Activated T-helper 1 cell treated with anti-CD3 and anti-CD28 coated beads, Interleukin-2, amount 50 U/mL, for 16 hours (primary cell): ENCODE measurements at places on chromosomes 2 and 18.

DNA sequence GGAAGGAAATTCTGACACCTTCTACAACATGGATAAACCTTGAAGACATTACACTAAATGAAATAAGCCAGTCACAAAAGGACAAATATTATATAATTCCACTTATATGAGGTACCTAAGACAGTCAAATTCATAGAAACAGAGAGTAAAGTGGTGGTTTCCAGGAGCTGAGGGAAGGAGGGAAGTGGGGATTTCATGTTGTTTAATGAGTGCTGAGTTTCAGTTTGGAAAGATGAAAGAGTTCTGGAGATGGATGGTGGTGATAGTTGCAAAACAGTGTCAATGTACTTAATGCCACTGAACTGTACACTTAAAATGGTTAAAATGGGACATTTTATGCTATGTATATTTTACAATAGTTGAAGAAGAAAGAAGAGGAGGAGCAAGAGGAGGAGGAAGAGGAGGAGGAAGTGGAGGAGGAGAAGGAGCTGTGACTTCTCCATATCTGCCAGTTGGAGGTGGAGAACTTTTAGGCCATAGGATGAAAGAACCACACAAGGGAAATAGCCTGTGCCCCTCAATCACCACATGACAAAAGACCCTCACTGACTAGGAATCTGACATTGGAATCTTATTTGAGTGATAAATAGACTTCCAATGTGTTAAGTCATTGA, 55.3 kb upstream of the LGALSL start:
- DNase-seq = no peak

GRCh38 chr18:58280191-58280590, 236.2 kb downstream of the NEDD4L start:
- no peak for DNase-seq

DNA sequence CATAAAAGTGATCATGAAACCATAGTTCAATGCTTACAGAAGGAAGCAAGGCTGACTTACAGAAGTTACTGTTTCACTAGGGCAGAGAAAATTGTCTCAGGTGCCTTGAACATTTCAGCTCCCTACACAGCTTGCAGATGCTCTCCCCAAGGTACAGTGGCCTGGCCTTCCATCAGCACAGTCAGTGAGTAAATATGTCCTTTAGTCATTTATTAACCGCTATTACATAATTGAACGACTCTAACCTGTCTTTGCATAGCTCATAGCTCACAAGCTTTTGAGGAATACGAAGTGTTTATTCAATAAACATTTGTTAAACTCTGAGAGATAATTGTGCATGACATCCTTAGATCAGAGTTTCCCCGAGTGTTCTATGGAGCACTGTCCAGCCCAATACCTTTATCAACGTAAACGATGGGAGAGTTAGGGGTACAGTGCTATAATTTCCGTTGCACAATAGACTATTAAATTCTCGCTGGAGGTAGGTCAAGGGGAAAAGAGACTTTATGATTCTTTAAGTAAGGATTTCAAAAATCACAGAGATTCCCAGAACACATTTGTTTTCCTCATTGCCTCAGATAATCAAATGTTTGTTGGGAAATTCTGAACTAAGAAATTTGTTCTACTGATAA, 677.8 kb downstream of the TSN start:
- DNase-seq = no peak

GRCh38 chr18:73791081-73791480, 356.6 kb downstream of the FBXO15 start:
- DNase-seq = no peak

GRCh38 chr2:237062585-237062984, 23.1 kb upstream of the COPS8 start:
- DNase-seq = no peak

GRCh38 chr2:6827566-6828298, 38.0 kb downstream of the CMPK2 start:
- DNase-seq = no peak

DNA sequence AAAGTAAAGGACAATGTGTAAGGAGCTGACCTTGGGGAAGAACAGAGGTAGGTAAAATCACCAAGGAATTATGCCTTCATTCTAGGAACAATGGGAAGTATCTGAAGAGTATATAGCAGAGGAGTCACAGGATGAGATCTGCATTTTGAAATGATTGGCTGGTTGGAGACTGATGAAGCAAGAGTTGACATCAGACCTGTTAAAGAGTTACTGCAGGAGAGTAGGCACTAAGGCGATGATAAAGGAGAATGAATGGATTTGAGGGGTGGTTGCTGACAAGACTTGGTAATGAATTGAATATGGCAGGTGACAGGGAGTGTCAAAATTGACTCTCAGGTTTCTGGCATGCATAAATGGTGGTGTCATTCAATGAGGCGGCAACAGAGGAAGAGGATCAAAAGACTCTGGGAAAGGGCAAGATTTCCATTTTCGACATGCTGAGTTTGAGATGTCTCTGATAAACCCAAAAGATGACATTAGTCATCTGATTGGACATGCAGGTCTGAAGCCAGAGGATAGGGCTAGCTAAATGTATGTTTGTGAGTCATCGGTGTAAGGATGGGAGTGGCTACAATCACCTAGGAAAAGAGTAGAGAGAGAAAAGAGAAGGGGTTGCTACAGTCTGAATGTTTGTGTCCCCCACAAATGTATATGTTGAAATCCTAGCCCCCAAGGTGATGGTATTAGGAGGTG, 236.5 kb downstream of the DYM start:
- no peak for DNase-seq

DNA sequence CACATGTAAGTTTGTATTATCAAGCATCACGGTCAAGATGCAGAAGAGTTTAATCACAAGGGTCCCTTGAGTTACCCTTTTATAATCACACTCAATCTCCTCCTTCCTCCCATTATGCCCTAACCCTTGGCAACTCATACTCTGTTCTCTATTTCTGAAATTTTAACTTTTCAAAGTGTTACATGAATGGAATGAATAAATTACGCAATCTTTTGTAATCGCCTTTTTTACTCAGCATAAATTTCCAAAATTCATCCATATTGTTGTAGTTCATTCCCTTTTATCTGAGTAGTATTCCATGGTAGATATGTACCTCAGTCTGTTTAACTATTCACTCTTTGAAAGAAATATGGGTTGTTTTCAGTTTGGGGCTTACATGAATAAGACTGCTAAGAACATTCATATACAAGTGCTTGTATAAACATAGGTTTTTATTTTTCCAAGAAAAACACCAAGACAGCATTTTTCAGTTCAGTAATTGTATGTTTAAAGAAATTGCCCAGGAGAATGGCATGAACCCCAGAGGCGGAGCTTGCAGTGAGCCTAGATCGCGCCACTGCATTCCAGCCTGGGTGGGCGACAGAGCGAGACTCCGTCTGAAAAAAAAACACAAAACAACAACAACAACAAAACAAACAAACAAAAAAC, 430.9 kb upstream of the KCNH7 start:
- no peak for DNase-seq

DNA sequence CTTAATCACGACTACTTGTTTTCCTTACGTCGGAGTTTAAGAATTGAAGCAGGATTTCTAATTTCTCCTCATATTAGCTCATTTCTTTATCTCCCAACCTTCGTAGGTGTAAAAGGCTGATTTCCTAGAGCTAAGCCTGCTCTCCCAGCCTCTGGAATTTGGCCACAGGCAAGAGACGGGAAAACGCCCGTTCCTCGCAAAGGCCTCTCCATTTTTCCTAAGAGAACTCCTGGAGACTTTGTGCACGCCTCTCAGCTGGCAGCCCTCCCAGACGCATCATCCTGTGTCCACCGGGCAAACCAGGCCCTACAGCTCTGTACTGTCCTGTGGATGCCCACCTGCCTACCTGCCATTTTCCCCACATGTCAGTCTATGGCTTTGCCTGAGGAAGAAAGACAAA, 106.3 kb downstream of the FTCDNL1 start:
- DNase-seq = no peak

DNA sequence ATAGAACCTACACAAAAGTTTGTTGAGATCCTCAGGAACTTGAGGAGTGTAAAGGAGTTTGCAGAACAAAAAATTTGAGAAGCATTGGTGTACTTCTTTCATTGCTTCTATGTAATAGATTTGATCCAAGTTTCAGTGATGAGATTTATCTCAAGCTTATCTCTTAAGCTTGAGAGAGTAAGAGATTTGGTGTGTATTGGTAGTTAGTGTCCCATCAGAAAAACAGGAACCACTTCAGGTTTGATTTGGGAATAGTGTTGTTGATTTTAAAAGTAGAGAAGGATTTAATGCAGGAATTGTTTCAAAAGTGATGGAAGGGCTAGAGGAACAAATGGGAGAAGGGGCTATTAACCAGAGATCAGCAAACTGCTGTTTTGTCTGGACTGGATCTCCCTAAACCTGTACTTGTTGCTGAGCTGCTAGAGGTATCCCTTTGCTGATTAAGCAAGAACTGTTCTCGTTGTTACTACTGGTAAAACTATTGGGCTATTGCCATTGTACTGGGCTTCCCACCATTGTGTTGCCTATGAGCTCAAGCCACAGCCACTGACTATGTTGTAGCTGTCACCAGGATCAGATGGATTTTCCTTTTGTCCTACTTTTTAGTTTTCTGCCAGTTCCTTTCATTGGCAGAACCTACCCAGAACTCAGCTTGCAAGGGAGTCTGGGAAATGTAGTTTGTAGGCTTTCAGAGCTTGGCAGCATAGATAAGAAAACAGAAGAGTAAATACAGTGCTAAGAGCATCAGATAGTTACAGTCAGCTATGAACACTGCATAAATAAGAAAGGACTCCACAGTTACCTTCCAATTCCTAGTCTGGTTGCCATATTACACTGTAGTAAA, 39.3 kb downstream of the RAB10 start:
- no peak for DNase-seq

- DNase-seq = no peak
These were observed 146.6 kb downstream of the ZNF516 start for GRCh38 chr18:76348267-76349066.

GRCh38 chr18:56130481-56130880, 507.9 kb downstream of the TXNL1 start:
- no peak for DNase-seq

GRCh38 chr2:30361751-30362394, 85.2 kb upstream of the LCLAT1 start:
- DNase-seq = no peak

DNA sequence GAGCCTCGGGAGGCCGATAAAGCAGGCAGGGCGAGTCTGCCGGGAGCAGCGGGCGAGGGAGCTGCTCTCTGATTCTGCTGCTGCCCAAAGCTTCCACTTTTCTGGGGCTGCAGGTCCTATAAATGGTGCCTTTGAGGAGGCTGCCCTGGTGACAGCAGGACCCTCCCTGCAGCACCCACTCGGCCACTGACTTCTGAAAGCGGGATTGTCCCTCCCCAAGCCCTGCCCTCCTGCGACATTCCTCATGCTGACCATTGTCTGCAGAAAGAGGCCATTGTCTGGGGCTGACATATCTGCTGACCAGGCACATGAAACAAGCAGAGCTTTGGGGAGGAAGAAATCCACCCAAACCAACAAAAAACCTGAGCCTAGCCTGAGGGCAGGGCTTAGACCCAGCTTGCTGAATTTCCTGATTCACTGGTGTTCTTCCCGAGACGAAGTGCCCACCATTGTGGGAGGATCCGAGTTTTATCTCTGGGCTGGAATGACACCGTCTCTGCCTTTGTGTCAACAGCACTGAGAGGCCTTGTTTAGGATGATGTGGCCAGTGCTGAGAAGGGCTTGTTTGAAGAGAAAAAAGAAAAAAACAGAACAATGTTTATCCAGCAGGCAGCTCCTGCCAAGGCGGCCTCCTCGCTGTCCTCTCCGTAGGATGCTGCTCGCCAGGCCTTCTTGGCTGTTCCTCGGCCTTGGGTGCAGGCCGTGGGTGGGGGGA, 129.7 kb downstream of the MYCN start:
- no peak for DNase-seq

GRCh38 chr2:225309516-225309915, 90.0 kb upstream of the NYAP2 start:
- no peak for DNase-seq

- DNase-seq = no peak
These were observed 25.4 kb downstream of the USP14 start for GRCh38 chr18:183769-184168.

DNA sequence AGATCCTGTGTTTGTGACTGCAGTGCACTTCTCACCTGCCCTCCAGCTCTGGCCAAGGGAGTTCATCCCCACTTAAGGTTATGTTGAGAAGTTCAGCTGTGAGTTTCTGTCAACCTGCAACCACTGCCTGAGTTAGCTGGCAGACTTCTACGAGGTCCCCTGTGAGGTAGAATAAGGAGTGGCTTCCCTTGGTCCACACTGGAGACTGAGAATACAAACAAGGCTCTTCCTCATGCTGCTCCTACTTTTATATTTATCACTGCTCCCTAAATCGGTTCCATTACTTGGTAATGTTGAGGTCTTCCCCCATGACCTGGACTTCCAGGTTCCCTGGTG, 353.2 kb upstream of the CWC22 start:
- no peak for DNase-seq

DNA sequence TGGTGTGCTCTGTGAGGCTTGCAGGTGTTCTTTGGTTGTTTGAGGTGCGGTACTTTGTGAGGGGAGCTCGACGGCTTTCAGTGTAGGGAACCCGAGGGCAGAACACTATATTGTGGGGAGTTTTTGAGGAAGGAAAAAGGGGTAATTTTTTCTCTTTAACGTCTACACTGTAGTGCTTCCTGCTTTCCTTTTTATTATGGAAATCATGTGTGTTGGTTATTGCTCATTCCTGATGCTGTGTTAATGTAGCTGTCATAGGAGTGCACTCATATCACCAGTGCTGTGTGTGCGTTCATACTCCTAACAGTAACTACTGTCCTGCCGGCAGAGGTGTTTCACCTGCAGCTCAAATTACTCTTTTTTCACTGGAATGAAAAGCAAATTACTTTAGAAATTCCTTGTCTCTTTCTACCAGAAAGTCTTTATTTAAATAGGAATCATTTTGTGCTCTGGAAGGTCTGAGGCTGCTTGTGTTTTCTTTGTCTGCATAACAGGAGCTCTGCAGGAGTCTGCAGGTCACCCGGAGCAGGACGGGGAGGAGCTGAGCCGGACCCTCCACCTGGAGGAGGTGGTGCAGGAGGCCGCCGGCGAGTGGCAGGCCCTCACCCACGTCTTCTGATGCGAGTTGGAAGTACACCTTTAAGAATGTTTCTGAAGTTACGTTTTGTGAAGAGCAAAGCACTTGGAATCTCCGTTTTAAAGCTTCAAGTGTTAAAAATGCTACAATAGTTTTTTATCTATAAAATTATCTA, 145.5 kb downstream of the ZNF236 start:
- no peak for DNase-seq
